ENCODE measurements at places on chromosomes 3 and 15.

DNA sequence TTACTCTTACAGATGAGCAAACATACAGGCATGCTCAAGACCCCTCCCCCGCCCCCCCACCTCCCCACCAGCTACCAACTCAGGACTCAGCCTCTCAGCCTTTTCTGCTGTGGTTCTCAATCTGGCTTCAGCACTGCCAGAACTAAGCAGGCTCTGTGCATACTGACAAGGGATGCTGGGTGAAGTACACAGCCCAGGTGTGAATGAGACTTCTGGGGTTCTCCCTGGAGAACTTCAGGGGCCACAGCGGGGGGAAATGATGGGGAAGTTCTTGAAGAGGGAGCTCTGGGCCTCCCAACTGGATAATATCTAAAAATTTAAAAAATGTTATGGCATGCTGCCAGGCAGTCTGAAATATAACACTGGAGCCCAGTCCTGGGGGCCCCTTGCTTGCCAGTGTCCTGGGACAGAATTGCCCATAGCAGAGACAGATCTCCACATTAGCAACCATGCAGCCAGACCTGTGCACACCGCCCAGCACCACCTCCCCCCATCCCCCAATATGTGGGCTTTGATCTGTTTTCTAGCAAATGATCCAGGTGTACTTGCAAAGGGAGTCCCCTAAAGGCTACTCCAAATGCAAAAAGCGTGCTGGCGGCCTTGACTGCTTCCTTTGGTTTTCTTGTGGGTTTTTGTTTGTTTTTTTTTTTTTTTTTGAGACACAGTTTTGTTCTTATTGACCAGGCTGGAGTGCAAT lies 41.4 kb downstream of the PGPEP1L start:
- no peak for DNase-seq

GRCh38 chr3:58074116-58074715 lies 66.0 kb downstream of the FLNB start:
- DNase-seq = no peak

DNA sequence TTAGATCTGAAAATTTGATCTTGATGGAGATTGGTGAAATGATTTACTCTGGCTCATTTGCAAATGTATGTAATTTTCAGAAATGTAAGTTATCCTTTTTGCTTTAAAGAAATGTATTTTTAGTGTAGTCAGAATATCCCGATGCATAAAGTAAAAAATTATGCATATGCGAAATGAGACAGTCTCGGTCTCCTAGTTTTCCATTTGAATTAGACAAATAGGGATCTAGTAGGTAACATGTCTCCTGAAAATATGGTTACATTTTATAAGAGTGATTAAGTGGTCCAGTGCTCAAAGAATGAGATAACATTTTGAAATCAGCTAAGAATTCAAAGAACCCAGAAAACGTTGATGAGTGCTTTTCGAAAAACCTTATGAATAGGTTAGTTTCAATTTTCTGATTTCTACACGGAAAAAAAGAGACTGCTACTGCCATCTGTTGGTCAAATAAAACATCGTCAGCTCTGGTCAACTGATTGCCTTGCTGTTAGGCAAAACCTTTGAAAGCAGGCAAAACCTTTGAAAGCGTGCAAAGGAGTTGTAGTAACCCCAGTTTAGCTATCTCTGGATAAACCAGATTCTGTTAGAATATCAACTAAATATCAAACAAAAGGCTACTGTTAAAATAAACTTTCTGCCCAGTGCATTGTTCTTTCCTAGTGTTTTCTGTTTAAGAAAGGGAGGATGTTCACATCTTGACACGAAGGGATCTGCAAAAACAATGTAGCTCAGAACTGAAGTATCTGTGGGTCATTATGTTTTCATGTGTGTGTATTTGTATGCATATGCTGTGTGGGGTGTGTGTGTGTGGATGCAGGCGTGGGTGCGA lies 59.3 kb upstream of the CHMP2B start:
- DNase-seq = no peak

DNA sequence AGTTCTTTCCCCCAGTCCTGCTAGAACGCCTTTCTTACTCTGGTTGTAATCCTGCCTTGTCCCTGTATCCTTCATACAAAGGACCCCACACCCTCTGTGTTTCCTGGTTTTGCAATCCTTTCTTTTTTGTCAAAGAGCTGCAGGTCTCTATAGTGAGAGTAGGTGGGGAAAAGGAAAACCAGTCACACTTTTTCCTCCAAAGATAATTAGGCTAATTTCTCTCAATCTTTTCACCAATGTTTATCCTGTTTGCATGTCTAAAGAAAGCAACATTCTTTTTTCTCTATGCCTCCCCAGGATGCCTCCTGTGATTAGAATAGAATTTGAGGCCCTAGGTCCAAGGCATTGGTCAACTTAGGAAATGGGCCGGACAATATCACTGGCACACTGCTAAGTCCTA lies 25.4 kb downstream of the SEMA6D start:
- DNase-seq = no peak

GRCh38 chr15:98868564-98868963 lies 139.0 kb downstream of the PGPEP1L start:
- DNase-seq = no peak

GRCh38 chr3:195705081-195705991 lies 15.4 kb upstream of the MUC20 start:
- DNase-seq = no peak

DNA sequence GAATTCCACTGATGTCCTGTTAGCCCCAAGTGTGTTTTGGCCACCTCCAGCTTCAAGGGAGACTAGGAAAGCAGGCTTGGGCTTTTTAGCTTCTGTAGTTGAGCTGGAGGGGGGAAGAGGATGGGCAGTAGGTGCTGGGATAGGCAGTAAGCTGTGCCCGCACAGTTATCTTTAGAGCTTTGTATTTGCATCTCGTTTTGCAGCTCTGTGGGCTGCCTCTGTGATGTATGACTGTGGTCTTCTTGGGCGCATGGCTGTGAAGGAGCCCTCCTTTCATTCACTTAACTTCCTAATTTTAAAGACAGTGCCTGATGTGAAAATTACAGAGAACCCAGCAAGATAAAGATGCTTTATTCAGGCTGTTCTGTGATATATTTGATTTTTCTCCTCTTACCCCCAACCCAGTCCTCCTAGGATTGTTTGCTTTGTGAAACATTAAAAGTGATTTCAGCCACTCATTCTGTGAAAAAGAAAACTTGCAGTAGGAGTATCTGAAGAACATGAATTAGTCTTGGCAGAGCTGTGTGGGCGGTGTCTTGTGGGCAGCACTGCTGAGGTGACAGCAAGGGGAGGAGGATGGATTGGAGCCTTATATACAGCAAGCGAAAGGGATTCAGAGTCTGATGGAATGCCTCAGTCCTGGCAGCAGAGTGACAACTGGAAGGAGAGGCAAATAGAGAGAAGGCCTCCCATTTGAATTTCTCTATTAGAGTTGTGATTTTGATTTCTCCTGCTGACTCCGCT lies 74.3 kb downstream of the LARS2 start:
- peak; percentile 11 for DNase-seq

DNA sequence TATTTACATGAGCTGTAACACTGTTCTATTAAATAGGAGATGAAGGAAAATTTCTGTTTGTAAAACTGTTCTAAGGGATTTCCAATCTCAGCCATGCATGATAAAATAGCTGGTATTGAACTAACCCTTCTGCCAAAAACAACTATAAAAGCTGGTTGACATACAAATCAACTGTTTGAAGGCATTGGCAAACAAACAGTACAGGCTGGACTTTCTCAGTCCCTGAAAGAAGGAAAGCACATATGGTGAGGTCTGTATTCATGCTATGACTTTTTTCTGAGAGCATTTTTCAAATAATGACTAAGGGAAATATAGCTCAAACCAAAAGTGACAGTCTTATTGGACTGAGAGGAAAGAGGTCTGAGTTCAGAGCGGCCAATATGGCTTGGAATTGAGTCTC lies 117.0 kb upstream of the CCDC54 start:
- no peak for DNase-seq

DNA sequence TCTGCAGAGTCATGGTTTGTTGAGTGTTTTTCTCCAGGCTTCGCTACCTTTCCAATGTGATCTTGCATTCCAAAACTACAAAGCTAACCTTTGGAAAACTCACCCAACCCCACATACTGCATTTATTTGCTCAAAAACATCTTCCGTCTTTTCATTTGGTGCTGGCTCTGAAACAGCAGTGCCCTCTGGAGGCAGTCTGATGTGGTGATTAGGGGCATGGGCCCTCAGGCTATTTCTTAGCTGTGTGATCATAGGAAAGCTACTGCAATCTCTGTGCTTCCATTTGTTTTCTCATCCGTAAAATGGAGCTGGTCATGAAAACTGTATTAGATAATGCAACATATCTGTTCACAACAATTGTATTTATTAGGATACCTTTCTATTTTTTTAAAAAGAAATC lies 47.0 kb downstream of the MTHFS start:
- DNase-seq = no peak

GRCh38 chr3:31573036-31573779 lies 40.5 kb downstream of the STT3B start:
- DNase-seq = no peak

DNA sequence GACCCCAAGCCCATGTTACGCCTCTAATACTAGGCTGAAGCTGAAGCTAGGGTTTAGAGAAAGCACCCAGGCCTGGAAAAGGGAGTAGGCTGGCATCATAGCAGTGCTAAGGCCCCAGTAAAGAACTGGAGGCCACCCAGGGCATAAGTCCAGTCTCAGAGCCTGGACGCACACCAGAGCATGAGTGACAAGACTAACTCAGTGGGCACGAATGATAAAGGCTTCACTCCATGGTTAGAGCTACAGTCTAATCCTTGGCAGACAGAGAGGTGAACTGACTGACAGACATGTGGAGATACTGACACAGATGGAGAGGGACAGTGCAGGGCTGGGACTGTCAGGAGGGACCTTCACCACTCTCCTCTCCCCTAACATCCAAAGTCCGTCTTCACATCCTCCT lies 139.8 kb downstream of the KCNMB2 start:
- DNase-seq = no peak

GRCh38 chr3:17047162-17047561 lies 162.4 kb downstream of the PLCL2 start:
- DNase-seq = no peak

DNA sequence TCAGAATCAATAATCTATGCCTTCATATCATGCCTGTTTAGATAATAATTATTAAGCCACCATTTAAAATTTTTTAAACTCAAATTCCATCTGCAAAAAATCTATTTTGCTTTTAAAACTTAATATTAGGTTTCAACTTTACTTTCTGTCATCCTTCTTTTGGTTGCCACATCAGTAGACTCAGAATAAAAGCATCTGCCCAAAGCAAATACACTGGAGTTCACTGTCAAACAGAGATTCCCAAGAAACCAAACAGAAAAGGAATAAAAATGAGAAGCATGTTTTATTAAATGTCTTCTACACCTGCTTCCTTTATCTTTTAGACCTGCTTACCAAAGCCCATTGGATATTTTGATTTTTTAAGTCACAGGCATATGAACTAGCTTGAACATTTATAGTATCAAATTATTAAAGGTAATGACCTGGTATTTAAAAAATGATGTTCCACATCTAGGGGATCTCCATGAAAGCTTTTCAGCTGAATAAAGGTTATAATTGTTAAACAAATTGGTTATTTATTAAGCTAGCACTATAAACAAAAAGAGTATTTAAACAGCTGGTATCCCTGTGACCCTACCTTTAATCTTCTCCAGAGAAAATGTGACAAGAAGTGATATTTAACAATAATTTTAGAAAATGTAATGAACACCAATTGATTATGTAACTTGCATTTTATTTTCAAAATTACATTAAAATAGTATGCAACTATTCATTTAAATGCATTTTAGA lies 62.5 kb downstream of the ALCAM start:
- DNase-seq = no peak

- no peak for DNase-seq
Observed at GRCh38 chr15:41001524-41002214, 48.4 kb downstream of the CHAC1 start.

DNA sequence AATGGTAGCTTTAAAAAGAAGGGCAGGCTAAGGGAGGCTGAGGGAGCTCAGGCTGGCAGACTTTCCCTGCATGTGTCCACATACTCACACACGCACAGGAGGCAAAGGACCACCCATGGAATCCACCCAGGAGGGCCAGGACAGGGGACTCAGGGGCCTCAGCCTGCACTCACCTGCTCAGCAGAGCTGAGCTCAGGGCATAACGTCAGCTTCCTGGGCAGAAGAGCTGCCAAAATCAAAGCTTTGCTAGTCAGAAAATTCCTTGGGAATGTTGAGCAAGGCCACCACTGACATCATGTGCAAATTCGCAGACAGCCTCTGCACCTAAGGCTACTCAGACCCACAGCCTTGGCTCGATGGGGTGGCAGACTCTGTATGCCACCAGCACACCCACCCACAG lies 16.4 kb upstream of the ALAS1 start:
- DNase-seq = no peak

- DNase-seq = no peak
Observed at GRCh38 chr3:101730839-101731238, 6.4 kb downstream of the CEP97 start.

DNA sequence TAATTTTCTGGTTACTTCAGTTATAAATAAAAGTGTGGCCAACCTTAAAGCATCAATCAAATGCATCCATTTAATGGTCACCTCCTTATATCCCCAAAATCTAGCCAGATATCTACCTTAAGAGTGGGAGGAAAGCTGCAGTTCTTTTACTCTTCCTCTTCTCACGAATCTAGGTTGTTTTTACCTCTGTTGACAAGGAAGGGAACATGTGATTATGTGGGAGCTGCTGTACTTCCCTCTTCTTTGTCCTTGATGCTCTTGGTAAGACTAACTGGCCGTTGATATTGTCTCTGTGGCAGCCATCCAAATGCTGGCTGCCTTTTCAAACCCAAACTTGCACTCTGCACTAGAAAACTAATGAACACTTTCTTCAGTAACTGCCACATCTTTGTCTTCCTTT lies 275.3 kb upstream of the CADM2 start:
- DNase-seq = no peak

- DNase-seq = no peak
Observed at GRCh38 chr15:20659265-20659664, 117.7 kb upstream of the GOLGA6L6 start.

DNA sequence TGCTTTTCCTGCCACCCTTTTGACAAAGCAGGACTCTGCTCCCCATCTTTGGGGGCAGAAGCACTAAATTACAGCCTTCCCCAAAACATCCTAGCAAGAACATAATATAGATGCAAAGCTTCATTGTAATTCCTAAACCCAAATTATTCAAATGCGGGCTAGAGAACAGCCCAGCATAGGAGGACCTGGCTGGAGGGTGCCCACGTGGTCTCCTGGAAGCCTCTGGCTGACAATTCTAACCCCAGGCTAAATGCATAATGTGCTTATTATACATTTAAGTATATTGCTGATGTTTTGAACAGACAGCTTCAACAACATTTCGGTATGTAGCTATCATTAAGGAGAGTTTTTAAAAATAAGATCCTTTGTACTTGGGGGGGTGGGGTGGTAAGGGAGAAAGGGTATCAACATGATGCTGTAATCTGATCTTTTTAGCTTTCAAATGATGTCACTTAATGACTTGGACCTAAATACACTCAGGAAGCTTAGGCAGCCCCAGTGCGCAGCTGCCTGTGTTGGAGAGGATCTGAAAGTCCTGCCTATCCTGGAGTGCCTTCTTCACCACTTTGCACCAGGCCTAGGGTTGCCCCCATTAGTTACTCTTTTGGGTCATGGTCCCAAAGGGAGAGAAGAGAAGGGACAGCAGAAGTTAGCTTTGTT lies 57.2 kb upstream of the USP3 start:
- no peak for DNase-seq
